Dorsolateral prefrontal cortex (tissue), 122 donors: ENCODE measurements at places on chromosomes 7 and 10.
A peak's percentile ranks its signal among the peaks of the same experiment; 100 is the strongest.

DNA sequence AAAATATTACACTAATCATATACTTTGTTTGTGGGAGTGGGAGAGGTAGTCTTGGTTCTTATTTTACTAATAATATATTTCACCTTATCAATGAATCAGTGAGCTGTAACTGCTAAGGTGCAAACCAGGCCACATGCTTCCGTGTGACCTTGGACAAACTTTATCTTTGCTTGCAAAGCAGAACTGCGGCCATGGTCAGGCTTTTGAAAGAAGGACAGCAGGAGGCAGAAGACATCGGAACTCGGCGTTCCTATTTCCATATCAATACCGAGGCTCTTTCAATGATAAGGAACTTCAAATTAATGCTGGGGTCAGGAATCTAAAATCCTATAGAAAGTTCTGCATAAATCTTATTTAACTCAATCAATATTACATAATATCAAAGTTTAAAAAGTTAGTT lies 491.9 kb upstream of the PFKP start:
- DNase-seq = no peak

GRCh38 chr10:30970760-30971460 lies 60.8 kb downstream of the ZNF438 start:
- DNase-seq = no peak

DNA sequence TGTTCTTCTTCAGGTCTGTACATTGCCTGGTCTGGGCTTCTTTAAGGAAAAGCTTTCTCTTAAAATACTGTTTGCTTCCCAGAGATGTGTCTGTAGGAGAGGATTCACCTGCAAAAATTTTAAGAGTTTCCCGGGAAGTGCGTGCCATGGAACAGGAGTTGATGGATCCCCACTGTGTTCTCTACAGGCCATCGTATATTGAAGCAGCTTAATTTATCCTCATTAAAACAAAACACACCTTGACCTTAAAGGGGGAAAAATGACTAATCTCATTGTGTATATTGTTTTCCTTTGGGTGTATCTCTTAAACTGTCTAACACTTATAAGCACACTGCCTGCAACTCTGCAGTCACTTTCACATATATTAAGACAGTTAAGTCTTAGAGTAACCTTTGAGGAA lies 111.4 kb downstream of the ST7 start:
- DNase-seq = no peak

GRCh38 chr7:15829691-15830090 lies 143.2 kb upstream of the MEOX2 start:
- no peak for DNase-seq

- no peak for DNase-seq
Observed at GRCh38 chr7:25116621-25117020, 8.4 kb downstream of the CYCS start.

DNA sequence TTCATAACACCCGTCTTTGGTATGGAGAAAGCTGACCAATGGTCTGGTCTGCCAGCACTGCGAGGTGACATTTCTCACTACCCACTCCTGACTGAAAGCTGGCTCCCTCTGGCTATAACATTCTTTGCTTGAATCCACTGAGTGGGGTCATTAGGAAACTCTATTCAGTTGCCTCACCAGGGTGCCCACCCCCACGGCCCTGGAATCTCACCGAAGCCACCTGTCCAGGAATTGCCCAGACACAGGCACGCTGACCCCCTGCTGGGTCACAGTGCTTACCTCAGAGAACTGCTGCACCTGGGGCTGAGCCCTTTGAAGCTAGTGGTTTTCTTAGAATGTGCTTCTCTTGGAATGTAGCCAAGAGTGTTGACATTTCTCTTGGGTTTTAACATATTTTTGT lies 28.6 kb downstream of the HECW1 start:
- DNase-seq = no peak

DNA sequence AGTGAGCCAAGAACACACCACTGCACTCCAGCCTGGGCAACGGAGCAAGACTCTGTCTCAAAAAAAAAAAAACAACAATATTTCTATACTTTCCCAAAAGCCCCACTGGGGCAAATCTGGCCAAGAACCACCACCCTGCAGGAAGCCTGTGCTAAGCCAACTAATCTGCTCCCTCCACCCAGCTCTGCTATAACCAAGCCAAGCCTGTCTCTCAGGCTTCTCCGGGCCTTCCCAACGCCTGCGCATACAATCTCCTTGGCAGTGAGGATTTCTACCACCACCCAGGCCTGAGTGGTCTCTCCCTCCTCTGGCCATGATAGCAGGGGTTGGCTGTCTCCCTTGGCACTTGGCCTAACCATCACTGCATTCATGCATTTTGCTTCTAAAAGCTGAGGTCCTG lies 14.2 kb downstream of the DDX56 start:
- no peak for DNase-seq

DNA sequence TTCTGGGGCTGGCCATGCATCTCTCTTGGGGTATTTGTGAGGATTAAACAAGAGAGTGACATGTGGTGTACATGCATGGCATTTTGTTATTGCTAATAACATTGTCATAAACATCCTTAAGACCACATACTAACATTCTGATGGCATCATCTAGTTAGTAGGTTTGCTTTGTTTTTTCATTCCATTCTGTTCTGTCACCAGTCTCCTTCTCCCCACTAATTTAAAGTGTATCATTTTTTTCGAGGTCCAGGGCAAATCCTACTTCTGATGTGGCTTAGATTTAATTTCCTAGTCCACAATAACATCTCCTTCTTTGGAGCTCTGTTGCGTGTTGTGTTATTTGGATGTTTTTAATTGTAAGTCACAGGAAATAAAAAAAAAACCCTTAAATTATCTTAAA lies 248.1 kb downstream of the LRMDA start:
- DNase-seq = no peak

DNA sequence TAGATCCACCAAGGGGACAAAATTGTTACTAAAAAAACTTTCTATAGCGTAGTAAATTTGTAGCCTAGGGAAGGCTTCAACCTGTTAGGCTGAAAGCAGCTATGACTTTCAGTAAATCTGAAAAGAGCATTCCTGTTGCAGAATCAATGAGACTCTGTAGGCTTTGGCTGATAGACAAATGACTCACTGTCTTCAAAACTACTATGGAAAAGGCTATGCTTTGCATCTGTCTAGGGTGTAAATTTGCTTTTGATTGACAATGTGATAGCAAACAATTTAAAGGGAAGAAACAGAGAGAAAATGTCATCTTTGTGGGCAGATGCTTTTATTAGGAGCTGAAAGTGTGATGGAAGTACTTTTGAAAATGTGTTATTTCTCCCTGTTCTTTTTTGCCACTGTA lies 60.6 kb downstream of the ARL5B start:
- DNase-seq = no peak

DNA sequence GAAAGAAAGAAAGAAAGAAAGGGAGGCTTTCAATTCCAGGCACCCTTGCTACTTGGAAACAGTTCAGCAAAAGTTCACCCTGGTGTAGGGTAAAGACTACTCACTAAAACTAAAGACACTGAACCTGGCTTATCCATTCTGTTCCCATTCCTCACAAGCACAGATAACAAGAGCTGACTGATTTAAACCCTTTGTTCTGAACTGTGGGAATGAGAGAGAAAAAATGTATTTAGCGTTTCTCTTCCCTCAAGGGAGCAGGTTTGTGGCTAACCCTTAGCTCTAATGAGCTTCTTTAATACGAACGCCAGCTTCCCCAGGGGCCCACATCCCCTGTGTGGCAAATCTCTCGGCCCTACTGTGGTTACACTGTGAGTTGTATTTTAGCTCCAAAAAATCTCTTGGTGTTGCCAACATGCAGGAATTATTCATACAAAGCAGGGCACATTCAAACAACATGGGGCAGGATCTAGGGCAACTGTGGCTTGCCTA lies 23.3 kb downstream of the PRTFDC1 start:
- no peak for DNase-seq

DNA sequence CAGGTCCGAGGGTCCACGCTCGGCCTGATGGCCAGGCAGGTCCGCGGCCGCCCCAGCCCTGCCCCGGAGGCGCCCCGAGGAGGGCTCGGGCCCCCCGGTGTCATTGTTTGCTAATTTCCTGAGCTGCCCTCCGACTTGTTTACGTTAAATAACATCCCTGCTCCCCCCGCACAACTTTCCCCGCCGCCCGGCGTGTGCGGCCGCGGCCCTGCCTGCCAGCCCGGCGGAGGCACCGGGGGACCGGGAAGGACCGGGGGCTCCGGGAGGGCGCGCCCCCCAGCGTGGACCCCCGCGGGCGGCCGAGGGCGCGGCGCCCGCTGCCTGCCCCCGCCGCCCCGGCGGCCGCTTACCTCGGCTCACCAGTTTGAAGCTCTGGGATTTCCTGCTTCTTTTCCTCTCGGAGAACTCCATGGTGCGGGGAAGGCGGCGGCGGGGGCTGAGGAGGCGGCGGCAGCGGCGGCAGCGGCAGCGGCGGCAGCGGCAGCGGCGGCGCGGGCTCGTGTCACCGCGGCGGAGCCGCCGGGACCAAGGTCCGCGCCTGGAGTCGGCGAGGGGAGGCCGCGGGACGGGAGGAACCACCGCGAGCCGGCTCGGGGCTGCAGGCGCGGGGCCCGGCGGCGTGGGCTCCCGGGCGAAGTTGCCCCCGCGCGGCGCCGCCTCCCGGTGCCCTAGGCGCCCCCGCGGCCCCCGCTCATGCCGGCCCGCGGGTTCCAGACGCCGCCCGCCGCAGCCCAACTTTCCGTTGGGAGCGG lies 515 bp downstream of the BEND7 start:
- no peak for DNase-seq

DNA sequence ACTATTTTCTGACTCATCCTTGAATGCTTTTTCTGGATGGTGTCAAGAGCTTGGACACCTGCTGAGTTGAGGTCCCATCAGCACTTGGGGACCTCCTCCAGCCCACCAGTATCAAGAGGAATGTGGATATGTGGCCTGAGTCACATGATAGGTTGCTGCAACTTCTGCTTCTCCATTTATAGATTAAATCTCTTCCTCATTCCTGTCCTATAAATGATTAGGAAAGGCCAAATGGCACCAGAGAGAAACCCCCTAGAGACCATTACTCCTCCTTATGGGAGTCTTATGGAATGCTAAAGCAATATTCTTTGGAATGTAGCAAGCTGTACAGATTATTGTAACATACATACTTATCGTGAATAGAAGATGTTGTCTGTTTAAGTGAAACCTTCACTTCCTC lies 85.6 kb downstream of the NEUROD6 start:
- DNase-seq = no peak

- no peak for DNase-seq
Observed at GRCh38 chr7:76189276-76189675, 12.4 kb upstream of the SRRM3 start.

DNA sequence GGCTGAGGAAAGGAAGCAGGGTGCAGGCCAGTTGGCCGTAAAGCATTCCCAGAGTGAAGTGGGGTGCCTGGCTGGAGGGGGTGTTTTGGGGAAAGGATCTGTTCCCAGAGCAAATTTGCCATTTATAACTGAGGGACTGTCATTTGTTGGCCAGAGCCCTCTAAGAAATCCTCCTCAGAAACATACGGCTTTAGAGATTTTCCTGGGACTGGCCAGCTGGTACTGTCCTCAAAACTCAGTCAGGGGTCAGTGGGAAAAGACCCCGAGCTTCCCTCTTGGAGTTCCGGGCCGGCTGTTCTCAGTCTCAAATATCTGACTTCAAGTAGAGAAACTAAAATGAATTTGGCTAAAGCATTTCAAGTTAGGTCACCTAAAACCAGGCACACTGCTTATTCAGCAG lies 55.9 kb downstream of the ETV1 start:
- no peak for DNase-seq

DNA sequence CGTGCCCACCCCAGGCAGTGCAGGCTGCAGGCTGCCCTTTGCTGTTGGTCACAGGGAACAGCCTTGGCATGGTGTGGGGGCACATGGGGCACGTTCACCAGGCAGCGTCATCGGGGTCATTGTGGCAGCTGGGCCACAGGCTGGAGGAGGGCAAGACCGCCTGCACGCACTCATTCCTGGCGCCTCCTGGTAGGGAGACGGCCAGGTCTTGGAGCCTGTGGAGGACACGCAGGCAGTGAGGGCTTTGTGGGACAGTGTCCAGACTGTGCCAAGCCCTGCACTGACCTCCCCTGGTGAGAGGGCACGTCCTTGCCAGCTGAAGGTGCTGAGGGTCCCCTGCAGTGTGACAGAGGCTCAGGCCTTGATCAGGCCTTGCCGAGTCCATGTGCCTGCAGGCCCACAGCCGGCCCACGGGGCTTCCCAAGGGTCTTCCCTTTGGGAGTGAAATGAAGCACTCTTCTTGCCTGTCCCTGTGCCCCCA lies 76.4 kb downstream of the NKX6-2 start:
- DNase-seq = no peak

DNA sequence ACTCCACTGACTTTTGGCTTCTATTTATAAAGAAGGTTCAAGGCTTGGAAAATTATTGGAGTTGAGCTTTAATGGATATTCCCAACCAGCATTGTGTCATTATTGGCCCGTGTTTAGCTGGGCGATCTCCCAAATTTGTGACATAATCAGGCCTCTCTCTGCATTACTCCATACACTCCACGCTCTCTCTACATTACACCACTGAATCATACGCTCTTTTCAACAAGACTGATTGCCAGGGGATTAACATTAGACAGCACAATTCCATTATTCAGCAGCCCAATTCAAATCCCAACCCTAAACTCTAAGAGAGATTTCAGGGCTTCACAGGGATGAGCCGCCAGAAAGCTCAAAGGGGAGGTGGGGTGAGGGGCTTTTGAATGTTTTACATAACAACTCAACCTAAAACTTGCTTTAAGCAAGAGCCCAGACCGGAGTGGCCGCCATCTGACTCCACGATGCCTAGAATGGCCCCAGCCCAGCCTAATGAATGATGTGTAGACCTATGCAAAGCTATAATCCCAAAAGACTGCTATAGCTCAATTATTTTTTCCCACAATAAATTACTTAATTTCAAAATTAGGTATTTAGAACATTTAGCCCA lies 61.8 kb downstream of the FGFR2 start:
- peak; percentile 86 for DNase-seq

GRCh38 chr7:157908006-157908782 lies 571.4 kb downstream of the DNAJB6 start:
- peak; percentile 75 for DNase-seq

- no peak for DNase-seq
Observed at GRCh38 chr10:3785851-3786271, 852 bp upstream of the KLF6 start.

- peak; percentile 55 for DNase-seq
Observed at GRCh38 chr7:1966631-1967200, 266.0 kb downstream of the MAD1L1 start.

DNA sequence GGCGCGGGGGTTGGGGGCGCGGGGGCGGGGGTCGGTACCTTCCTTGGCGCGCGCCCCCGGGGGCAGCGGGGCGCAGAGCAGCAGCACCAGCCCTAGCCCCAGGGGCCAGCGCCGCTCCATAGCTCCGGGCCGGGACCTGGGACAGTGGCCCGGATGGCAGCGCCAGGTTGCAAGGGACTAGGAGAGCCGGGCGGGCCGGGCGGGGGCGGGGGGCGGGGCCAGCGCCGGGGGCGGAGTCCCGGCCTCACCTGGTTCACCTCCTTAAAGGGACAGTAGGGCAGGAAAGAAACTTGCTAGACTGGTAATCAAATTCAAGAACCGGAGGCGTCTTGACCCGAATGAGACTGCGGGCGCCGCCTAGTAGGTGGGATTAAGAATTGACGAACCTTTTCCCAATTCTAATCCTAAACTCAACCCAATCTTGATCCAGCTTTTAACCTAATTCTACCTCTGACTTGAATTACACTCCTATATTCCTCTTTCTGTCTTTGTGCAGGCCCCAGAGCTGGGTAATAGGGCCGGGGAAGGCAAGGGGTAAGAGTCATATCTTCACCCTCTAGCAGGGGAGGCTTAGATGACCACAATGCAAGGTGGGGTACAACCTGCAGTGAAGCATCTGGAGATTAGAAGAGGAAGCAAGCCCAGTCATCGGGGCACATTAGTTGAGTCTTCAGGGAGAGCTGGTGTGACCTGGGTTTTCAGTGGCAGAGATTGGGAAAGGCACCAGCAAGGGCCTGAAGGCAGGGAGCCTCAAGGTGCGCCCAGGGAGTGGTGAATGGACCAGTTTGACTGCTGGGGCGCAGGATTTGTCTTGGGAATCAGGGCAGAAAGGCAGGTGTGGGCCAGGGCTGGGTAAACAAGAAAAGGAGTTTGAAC lies at the start of gene EPHA1:
Gene EPHA1, minus strand, starts transcription at position 171 of the 876 bp plus-strand sequence. Its CDS starts 51 bp downstream, at position 120.
- peak; percentile 35 for DNase-seq
